Fibroblast of lung (primary cell): ENCODE measurements at places on chromosomes 2 and 18. TPM values are rescaled to one million over a fixed set of nuclear protein-coding genes. Genes with fewer than 3 reads are reported as not detected.
A peak's percentile ranks its signal among the peaks of the same experiment; 100 is the strongest.

Gene SH3RF3
- total RNA-seq, result 6.7 and 10.1 TPM in 2 replicates

DNA sequence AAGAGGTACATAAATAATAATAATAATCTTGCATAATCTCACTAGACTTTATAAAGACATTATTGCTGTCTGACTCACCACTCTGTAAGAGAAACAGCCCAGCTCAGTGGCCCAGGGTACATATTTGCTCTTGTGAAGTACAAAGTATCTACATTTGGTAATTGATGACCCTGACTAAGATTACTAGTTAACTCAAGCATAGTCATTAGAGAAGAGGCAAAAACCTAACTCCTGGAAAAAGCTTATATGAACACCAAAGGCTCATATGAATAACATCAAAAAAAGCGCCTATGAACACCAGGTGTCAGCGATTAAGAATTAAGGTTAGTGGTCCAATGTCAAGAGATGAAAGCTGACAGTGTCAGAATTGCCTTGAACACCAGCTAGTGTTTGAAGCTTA is 38.4 kb downstream of the RAD51AP2 start:
- peak; percentile 84 for DNase-seq
- H3K4me1 ChIP-seq, result no peaks in the 10 kb centered on the region
- H3K4me3 ChIP-seq, result no peak overlapping the region
- no peak overlapping the region for H3K27ac ChIP-seq
- no peaks in the 10 kb centered on the region for H3K27me3 ChIP-seq
- H3K36me3 ChIP-seq, result no peaks in the 10 kb centered on the region

DNA sequence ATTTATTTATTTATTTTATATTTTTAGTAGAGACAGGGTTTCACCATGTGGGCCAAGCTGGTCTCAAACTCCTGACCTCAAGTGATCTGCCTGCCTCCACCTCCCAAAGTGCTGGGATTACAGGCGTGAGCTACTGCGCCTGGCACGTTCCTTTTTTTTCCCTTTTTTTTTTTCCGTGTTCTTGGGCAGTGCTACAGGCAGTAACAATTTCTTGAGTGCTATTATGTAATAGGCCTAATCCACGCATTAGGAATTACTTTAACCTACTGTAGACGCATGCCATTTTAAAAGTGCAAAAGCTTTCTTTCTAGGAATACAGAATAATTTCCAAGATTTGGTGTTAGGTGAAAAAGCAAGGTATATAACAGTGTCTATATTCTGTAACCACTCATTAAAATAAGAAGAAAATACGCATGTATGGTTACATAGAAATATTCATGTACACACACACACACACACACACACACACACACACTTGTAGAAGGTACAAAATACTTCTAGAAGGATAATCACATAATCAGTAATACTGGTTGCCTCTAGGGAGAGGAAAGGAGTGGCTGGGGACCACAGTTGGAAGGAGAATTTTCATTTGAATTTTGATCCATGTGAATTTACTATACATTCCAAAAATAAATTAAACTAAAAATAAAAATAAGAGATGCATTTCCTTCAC is 92.3 kb downstream of the METTL8 start:
- no peaks in the 10 kb centered on the region for H3K36me3 ChIP-seq
- H3K27ac ChIP-seq, result no peak overlapping the region
- H3K4me1 ChIP-seq, result peaks cover 2% of the 10 kb centered on the region
- H3K4me3 ChIP-seq, result no peak overlapping the region
- H3K27me3 ChIP-seq, result no peaks in the 10 kb centered on the region
- no peak for DNase-seq

Gene FEV
- not detected in 2 replicates for total RNA-seq

Gene SRD5A2
- not detected in 2 replicates for total RNA-seq

Gene LRP2
- under 0.01 TPM in 2 replicates for total RNA-seq

Gene SERPINB12
- total RNA-seq, result not detected in 2 replicates

- H3K36me3 ChIP-seq, result no peaks in the 10 kb centered on the region
- H3K27ac ChIP-seq, result no peak overlapping the region
- no peaks in the 10 kb centered on the region for H3K27me3 ChIP-seq
- no peaks in the 10 kb centered on the region for H3K4me1 ChIP-seq
- DNase-seq, result no peak
Observed at GRCh38 chr2:127625572-127625951, 20.4 kb upstream of the GPR17 start.

GRCh38 chr2:30914456-30914855 is 107.2 kb upstream of the CAPN13 start:
- no peak for DNase-seq
- H3K4me3 ChIP-seq, result no peak overlapping the region
- no peaks in the 10 kb centered on the region for H3K36me3 ChIP-seq

DNA sequence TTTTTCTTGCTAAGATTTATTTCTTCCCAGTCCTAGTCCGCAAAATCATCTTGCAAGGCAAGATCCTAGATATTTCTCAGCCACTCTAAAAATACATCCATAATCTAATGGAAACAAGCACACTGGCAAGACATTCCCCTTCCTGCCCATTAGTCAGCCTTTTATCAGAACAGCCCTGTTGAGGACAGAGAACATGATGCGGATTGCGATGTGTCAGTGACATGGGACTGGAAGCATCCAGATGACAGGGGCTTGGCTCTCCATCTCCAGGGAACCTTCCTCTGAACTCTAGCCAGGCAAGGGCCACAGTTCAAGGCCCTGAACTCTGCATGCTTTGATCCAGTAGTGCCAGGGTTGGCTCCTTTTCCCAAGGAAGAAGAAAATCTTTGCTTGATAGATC is 70.0 kb downstream of the VSNL1 start:
- peak; percentile 69 for DNase-seq
- no peaks in the 10 kb centered on the region for H3K36me3 ChIP-seq
- H3K4me1 ChIP-seq, result no peaks in the 10 kb centered on the region
- H3K4me3 ChIP-seq, result no peak overlapping the region
